Hepatocyte (in vitro differentiated cells): ENCODE measurements at places on chromosomes 1 and 21. TPM values are rescaled to one million over a fixed set of nuclear protein-coding genes. Genes with fewer than 3 reads are reported as not detected.

DNA sequence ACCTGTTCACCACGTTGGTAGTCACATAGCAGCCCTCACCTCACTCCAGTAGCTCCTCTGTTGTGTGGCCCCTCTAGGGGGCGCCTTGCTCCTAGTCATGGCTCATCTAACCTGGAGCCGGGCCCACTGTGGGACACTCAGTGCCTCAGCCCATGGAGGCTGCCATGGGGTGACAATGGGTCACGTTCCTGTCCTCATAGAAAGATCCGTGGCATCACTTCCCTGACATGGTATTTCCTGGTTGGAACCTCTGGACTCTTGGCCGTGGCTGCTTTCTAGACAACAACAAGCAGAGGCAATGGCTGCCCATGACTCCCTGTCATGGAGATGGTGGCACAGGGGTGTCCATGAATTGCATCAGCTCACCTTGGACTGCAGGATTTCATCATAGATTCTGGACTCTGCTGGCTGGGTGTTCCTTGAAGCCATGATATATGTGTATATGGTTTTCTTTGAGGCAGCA lies 27.5 kb upstream of the SLAMF6 start:
- DNase-seq = no peak

DNA sequence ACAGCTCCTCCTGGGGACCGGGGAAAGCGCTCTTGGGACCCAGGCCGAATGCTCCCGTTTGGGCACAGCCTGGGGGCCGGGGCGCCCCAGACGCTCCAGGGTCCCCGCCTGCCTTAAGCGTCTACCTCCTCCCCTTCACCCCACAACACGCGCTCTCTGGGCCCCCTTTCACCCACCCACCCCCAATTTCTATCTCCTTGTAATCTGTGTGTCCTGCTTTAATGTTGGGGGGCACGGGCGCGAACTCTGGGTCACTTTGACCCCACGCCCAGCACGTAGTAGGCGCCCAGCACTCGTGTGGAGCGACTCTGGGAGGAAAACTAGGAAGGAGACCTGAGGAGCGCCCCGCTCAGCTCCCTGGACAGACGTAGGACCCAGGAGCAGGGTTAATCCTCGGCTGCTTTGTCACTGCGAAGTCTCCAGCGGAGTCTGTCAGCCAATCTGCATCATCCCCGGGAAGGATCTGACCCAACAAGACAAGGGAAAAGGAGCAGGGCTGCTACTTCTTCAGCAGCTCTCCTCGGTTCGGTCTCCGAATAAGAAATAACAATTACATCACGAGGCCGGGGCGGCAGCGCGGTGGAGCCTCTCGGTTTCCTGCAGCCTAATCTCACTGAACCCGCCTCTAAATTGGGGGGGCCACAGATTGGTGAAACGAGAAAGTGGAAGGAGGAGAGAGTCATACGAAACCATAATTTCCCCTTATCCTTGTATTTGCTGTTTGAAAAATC lies 757 bp upstream of the NRIP1 start:
- DNase-seq = peak; percentile 77

- peak; percentile 66 for DNase-seq
These were observed 39.0 kb downstream of the LPAR3 start for GRCh38 chr1:84853741-84854721.

- no peak for DNase-seq
These were observed 997 bp downstream of the ZNF362 start for GRCh38 chr1:33257207-33257771.

The NMNAT2 gene
- polyA plus RNA-seq = 0.66 and 0.99 TPM in 2 replicates

GRCh38 chr21:34092262-34092921 lies 19.0 kb downstream of the MRPS6 start:
- no peak for DNase-seq

GRCh38 chr1:148362626-148363438 lies 120.3 kb downstream of the PPIAL4G start:
- DNase-seq = peak; percentile 84

DNA sequence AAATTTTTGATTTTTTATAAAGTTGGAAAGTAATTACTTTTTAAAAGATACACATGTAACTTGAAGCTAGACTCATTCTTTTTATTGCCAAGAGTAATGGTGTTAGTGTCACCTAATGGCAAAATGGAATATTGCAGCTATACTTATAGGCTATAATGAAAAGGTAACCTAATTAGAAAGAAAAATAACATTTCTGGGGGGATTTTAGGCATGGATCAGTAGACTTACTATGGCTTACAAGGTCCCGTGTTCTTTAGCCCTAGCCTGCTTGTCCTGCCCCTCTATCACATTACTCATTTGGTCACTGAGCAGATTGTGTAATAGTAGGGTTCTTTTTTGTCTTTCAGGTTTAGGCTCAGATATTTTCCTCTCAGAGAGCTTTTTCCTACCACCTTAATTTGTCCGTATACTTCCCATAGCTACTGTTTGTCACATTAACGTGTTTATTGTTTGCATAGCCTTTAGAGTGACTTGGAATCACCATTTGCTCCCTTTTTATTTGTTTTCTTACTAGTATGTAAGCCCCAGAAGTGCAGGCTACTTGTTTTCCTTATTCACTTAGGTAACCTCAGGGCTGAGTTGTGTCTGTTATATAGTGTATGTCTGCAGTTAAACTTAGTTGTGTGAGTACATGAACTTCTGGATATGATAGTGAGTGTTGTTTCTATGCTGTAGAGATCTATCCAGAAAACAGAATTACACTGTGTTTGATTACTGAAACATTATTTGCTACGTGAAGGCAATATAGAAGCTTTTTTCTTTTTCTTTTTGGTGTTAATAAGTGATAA lies 58.7 kb downstream of the RABGAP1L start:
- DNase-seq = peak; percentile 39

DNA sequence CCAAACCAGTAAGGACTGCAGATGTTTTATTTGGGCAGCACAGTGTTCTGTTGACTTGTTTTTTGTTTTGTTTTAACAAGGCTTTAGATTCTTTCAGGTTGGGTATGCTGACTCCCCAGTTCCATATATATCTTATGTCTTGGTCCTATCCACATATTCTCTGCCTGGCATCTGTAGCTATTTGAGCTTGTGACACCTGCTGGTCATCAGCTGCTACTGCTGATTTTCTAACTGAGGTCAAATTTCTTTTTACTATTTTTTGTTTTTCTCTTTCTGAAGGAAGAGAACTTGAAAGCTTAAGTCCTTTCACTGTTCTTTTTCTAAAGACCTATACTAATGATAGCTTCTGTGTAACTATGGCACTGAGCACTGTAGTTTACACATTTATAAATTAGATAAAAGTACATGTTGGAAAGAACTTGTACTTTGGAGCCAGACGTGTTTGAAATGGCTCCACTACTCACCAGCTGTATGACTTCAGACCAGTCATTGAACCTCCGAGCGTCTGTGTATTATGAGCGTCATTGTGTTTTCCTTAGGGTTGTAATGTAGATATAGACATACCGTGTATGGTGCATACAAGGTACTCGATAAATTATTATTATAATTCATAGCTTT lies 109.4 kb downstream of the NRDC start:
- DNase-seq = peak; percentile 73

DNA sequence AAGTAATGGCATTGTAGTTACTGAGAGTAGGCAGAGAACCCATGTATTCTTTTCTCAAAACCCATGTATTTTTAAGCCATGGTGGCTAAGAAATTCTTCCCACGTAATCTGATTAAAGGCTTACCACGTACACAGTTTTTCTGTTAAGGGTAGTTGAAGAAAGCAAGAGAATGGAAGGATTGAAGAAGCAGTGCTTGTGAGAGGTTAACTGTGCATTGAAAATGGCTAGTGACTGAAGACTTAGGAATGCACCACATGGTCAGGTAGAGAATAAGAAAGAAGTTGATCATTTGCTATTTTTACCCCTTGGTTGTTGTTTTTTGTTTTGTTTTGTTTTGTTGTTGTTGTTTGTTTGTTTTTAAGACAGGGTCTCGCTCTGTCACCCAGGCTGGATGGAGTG lies 178.9 kb upstream of the SNX7 start:
- no peak for DNase-seq

DNA sequence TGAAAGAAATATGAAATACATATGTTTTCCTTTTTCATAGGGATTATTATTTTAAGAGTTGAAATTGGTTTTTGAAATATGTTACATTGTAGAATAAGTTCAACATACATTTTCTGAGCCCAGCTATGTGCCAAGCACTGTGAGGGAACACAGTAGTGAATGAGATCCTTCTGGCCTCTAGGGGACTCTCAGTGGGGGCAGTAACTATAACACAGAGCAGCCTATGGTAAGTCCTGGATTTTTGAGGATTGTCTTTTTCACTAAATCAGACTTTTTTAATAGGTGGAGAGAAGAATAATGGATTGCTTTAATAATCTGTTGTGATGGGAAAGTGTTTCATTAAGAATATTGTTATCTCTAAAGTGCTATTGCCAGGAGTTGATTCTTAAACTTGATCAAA lies 2.4 kb downstream of the DNAJC6 start:
- no peak for DNase-seq

The KANK4 gene
- polyA plus RNA-seq = 7.7 and 8.3 TPM in 2 replicates

- no peak for DNase-seq
These were observed 11.2 kb downstream of the DDAH1 start for GRCh38 chr1:85453640-85454194.

DNA sequence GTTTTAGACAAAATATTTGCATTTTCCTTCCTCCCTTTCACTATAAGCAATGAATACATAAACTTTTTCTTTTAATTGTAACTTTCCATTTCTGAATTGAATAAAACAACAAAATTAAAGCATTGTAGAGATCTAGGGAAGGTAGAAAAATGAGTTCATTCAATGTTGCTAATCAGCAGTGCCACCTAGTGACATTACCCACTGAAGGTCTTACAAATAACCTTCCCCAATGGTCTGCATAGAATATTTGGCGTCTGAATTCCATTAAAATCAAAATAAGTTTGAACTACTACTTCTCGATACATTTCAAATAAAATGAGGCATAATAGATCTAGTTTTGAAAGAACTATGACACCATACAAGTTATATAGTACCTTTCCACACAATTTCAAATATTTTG lies 19.6 kb downstream of the FH start:
- DNase-seq = peak; percentile 40

GRCh38 chr1:173093691-173094445 lies 43.1 kb upstream of the TNFSF18 start:
- no peak for DNase-seq

DNA sequence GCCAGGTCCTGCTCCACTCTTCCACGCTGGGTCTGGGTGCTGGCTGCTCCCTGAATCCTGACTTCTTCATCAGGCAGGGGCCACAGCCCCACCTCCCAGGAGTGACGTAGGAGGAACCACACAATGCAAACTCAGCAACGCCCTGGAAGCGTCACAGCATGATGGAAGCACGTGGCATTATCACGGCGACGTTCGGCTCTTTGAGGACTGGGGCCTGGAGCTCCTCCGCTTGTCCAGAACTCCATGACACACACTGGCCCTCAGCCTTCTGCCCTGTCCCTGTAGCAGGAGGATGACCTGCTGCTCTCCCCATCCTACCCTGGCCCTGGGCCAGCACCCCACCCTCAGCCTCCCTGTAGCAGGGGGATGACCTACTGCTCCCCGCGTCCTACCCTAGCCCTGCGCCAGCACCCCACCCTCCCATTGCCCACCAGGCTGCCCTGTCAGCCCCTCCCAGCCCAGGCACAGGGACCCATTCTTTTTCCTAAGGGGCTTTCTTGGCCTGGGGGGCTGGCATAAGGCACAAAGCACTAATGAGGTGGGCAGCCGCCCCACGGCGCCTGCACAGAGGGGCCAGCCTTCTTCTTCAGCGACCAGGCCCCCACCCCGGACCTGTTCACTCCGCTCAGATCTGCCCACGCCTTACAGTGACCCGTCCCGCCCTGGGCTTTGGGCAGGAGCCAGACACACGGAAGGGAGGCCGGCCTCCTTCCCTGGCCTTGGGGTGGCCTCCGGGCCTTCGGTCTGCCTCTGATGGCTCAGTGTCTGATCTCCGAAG lies 65.7 kb downstream of the DHRS3 start:
- no peak for DNase-seq

The SUSD4 gene
- polyA plus RNA-seq = 5.1 and 5.6 TPM in 2 replicates

GRCh38 chr1:162902416-162902815 lies 41.4 kb upstream of the CCDC190 start:
- no peak for DNase-seq

The LY9 gene
- not detected in 2 replicates for polyA plus RNA-seq

DNA sequence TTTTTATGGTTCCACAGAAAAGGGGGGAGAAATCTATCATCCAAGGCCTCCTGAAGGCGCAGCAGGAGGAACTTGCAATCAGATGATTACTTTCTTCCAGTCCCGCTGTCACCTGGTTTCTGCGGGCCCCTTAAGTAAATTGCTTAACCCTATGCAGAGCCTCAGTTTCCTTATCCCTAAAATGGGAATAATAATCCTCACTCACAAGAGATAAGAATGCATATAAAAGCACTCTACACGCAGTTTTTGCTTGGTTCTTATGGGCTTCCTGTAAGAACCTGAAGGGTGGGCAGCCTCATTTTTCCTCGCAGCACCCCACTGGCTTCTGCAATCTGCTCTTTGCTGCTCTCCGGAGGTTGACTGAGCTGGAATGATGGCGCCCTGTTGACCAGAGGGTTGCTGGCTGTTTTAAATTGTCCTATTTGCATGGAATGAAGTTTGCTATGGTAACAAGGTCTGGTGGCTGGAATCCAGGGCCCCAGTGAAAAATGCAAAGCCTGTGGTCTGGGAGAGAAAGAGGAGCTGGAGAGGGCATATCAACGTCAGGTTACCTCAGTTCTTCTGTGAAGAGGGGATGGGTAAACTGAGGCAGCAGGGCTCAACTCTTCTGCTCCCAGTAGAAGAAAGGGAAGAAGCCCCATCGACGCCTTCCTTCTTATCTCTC lies 1.0 kb upstream of the KAZN start:
- peak; percentile 16 for DNase-seq

DNA sequence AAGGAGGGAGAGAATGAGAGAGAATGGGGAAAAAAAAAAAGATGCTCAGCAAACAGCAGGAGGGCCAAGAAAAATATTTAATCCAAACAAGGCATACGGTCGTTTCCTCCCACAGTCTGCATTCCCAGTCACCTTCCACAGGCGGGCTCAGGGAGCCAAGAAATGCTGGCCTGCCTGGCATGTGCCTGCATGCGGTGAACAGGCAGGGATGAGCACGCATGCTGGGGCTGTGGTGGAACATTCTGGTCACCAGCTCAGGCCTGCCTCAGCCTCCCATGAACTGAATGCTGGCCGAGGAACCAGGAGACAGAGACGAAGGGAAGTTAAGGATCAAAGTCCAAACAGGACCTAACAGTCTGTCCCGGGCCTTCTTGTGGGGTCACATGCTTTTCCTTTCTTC lies 335.3 kb downstream of the ASTN1 start:
- DNase-seq = peak; percentile 8
